ENCODE measurements at places on chromosomes 5 and 9.

DNA sequence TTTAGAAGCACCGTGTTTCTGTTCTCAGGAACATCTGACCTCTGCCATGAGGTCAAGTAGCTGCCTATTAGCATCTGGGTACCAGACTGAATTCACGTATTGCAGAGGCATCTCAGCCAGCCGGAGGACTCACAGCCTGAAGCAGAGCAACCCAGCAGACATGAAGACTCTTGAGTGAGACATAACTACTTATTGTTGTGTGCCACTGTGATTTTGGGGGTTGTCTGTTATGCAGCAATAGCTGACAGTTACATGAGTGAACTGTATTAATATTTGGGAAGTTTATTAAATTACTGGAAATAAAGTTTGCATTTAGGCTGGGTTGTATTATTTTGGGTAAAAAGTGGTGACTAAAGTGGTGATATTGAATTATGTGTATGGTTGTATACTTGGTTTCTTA, 1.3 kb upstream of the ACOT12 start:
- no peak for DNase-seq

- peak; percentile 40 for DNase-seq
Measured at GRCh38 chr9:127741831-127742434, 6.8 kb upstream of the TOR2A start.

GRCh38 chr9:126343271-126343700, 16.7 kb downstream of the MVB12B start:
- DNase-seq: no peak

DNA sequence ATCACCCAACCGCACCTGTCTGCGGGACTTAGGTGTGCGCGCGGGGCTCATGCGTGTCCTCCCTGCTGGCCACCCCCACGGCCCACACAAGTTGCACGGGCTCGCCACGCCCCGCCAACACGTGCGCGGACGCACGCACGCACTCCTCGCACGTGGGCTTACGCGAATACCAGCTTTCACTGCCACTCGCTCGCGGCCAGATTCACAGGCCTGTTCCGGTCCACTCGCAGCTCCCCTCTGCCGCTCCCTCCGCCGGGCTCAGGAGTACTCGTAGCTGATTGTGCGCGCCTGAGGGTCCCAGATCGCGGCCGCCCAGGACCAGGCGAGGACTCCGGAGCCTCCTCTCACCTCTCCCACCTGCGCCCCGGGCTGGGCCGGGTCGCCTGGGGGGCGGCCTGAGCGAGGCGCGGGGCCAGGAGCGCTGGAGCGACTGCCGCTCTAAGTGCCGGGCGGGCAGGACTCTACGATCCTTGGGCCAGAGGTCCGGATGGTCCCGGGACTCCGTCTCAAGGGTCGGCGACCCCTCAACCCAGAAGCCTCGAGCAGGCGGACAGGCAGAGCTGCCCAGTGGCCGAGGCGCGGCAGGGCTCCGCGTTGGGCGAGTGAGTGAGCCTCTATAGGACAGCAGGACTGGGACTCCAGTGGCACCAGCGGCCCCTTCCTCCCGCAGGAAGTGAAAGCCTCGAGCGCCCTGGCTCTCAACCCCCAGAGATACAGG, 3.4 kb downstream of the PCDHGC5 start:
- no peak for DNase-seq

DNA sequence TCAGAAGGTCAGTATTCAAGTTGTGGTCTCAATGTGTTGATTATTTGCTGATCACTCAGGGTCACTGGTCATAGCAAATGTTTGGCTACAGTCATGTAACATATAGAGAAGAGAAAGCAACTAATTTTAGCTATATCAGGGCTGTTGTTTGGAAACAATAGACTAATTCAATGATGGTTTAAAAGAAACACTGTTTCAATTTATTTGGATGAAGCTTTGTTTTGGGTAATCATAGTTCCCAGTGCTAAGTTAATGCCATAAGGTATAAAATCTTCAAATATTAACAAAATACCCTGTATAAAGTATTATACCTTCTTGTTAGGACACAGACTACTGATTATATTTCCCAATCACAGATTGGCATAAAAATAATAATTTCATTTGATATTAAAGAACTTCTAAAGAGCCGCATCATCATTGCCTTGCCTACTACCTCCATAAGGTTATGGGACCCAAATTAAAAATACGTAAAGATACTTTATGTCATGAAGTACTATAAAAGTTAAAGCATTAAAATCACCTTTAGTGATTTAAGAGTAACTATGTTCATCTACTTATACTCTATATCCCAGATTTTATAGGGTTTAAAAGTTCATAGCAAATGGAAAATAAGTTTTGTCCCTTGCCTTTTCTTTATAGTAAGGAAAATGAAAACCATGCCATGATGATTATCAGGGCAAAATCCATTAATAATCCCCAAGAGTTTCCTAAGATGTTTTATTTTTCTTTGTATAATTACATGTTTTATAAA, 6.0 kb downstream of the NR3C1 start:
- DNase-seq: no peak

- no peak for DNase-seq
Measured at GRCh38 chr5:37915097-37915736, 75.4 kb upstream of the GDNF start.

- peak; percentile 3 for DNase-seq
Measured at GRCh38 chr5:149857499-149857898, 87.1 kb downstream of the PDE6A start.

DNA sequence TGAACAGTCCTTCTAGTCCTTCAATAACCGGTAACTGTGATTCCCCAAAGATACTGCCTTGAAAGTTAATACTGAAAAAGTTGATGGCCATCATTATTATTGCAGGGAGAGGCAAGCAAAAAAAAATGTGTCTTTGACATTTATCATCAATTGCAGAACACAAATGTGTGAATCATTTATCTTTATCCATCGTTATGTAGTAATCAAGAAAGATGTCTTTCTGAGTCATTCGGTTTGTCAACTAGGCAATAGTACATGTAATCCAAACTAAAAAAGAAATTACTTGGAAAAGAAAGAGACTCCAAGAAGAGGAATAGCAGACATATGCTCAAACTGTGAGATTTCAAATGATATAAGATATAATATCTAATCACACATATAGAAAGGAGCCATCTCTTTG, 473.0 kb downstream of the CETN3 start:
- DNase-seq: no peak

- peak; percentile 0 for DNase-seq
Measured at GRCh38 chr5:150945947-150946346, 41.2 kb upstream of the ZNF300 start.

DNA sequence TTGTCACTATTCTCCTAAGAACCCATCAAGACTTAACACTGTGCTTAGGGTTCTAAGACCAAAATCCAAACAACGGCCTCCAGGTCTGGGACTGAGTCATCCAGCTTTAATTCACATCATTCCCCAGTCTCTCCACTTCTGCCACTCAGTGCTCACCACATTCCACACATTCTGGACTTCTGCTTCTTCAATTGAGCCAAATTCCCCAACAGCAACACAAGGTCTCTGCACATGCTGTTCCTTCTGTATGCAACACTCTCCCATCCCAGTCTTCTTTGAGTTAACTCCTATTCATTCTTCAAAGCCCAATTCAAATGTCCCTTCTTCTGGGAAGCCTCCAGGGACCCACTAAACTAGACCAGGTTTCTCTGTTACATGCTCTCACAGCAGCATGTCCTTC, 97.8 kb downstream of the GPR21 start:
- DNase-seq: peak; percentile 80

GRCh38 chr5:143166090-143166489, 237.4 kb downstream of the NR3C1 start:
- no peak for DNase-seq

GRCh38 chr5:158121678-158122077, 262.7 kb upstream of the CLINT1 start:
- no peak for DNase-seq

- DNase-seq: no peak
Measured at GRCh38 chr5:174459071-174459702, 265.2 kb upstream of the MSX2 start.

DNA sequence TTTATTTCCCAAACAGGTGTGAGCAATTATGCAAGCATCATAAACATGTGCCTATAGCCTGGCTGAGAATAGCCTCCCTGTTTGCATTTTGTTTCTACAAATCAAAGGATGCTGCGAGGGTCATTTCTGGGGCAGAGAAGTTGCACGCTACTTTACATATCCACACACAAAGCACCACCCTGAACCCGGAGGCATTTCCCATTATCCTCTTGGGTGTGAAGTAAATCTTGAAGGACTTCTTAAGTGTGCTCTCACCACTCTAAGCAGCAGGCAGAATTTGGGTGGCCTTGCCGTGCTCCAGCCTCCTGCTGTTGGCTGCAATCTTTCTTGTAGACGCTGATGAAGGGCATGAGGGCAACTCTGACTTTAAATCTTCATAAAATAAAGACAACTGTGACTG, 124.0 kb upstream of the TLE4 start:
- no peak for DNase-seq

DNA sequence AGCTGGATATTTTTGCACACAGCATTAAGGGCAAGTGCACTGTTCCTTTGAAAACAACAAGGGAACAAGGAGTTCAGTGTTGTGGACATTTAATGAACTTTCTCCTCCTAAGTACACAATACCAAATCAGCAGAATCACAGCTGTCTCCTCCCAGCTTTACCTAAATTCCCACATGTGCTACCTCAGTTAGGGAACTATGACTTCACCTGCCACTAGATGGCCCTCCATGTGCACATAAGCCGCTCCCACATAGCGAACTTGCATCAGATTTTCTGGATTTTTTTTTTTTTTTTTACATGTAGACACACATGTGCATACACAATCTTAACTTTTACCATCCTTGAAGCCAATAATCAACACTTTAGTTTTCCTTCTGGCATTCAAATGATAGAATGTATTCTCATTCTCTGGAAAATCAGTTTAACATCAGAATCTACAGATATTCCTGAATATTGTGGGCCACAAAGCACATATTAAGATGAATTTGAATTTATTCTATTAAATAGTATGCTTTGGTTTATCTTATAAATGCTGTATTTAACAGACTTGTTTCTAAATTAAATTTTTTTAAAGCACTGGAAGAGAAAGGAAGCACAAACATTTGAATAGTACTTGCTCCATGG, 123.6 kb downstream of the PALM2AKAP2 start:
- DNase-seq: peak; percentile 78

DNA sequence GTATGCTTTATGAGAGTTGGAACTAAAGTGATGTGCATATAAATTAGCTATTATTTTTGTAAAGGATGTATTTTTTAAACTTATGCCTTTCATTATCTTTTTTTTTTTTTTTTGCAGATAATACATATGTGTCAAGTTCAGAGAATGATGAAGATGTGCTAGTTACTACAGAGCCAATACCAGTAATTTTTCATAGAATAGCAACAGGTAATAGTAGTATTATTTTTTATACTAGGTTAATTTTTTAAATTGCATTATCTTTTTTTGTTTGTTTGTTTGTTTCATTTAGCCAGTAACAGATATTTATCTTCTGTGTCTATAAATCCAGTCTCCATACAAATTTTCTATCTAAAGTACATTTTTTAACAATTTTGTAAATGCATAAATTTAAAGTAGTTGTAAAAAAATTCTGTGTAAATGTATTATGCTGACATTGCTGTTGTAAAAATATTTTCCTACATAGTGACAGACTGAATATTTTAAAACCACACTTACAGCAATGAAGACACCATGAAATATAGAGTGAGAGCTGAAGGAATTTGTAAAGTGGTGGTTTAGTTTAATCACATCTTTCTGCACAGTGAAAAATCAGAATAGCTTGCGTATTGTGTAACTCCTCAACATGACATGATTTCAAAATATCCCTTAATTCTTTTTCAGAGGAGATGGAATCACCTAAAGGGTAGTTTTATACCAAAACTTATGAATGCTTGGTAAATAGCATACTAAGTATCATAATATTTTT, 93.3 kb downstream of the PARP8 start:
- peak; percentile 57 for DNase-seq

DNA sequence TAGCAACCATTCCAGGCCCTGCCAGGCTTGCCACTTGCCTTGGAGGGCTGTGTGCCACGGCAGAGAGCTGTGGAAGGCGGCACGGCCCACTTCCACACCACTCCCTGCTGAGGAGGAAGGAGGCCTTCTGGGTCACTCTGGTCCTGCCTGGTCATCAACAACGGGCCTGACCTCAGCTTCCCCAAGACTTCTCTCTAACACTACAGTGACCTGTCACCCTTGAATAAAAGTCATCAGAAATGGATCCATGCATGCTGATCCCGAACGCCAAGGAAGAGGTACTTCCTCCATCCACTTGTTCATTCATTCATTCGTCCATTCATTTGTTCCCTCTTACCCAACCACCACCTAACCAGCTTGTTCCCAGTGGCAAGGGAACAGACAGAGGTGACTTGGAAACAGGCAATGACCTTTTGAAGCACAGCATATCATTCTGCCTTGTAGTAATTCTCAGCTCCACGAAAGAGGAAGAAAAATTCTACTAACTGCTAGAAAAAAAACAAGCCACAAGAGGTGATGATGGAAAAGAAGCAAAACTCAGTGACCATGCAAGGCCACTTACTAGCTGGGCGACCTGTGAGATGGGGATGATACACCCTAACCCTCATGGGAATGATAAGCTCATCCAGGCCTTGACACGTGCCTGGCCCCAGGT, 58.6 kb downstream of the STK10 start:
- DNase-seq: no peak

DNA sequence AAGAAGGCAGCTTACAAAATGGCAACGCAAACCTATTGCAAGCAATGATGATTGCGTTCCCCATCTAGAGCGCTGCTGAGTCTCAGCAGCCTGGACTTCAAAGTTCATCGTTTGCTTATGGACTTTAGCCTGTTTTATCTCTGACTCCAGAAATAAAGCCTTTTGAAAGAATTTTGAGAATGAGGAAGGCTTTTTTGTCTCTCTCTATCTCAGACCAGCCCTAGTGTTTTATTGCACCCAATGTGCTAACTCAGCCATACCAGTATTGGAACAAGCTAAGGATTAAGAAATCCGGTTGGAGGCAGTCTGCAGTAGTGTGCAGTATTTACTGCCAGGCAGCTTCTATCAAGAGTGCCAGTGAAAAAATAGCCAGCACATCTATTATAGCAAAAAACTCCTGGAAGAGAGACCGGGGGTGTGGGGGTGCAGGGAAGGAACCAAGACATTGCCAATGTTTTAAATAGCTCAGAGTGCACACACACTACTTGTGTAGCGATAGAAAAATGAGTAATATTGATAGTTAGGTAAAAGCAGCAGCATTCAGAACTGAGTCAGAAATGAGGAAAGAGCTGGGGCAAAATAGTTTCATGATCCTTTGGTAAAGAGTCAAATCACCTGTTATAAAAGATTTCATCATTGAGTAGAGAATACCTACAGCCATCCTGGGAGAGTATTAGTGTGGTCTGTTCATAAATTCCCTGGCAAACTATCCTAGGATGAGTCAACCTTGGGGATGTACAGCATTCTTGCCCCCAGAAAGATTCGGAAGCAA, 219.0 kb downstream of the ZNF608 start:
- no peak for DNase-seq

DNA sequence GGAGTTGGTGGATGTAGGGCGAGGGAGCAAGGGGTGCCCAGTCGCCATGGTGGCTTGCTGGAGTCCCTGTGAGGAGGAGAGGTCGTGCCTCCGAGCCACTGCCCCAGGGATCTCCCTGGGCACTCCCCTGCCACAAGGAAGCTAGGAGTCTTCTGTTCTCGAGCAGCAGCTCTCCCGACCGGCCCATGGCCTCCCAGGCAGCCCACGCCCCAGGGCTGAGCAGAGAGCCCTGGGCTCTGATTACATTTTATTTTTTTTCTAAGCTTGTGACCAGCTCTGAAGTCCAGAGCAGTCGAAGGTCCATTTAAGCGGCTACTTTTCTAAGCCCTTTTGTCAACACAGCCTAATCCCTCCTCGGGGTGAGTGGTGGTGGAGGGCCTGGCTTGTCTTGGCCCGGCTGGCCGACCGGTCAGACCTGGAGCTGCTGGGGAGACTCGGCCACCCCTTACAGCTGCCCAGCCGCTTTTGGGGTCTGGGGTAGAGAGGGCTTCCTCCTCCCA, 2.1 kb downstream of the RXRA start:
- no peak for DNase-seq

GRCh38 chr5:126370796-126371718, 52.2 kb upstream of the GRAMD2B start:
- peak; percentile 67 for DNase-seq

Data from fibroblast of skin of abdomen (primary cell).